Immature natural killer cell (primary cell): ENCODE measurements at places on chromosomes 1 and 21. TPM values are rescaled to one million over a fixed set of nuclear protein-coding genes. Genes with fewer than 3 reads are reported as not detected.

The SLC22A15 gene
- 1.2 TPM for polyA plus RNA-seq

DNA sequence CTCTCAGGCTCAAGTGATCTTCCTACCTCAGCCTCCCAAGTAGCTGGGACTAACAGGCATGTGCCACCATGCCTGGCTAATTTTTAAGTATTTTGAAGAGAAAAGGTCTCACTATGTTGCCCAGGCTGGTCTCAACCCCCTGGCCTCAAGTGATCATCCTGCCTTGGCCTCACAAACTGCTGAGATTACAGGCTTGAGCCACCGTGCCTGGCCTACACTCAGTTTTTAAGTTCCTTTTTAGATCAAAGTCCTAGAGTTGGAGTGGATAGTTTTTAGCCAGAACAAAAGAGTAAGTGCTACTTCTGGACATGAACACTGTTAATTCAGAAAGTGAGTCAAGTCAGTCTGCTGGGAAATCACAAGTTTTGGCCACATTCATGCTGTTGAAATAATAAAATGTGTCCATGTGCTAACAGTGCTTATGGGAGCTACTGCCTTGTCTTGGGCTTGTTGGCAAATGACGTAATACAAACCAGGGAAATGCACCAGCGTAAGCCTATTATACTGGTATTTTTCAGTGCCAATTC, 84.2 kb downstream of the NDUFS5 start:
- DNase-seq = no peak

DNA sequence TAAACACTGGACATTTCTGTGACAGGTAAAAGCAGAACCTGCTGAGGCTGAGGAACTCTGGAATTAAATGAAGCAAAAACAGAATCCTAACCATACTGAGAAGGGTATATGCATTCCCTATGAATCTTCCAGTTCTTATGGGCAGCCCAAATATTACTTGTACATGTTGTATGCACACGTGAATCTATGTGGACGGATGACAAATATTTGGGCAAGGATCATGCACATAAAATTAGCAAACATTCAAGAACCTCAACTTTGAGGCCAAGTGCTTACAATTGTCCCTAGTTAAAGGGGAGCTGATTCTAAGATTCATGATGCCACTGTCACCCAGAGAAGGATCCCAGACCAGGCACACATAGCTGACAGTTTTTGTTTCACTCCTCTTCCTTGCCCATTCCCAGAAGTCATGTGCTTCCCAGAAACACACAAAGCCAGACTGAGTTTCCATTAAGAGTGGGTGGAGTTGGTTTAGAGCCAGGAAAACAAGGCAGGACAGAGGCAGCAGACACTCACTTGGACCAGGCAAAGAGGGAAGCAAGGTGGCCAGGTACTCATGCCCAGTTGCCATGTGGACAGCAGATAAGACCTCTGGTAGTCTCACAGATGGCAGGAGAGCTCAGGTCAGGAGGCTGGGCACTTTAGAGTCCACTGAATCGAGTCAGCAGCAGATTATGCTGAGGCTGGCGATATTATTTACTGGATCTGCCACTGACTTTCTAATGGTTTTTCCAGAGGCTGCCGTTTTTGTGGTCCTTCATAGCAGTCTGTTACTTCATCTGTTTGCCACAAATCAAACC, 25.6 kb downstream of the AK2 start:
- DNase-seq = no peak

The MCL1 gene
- 73.0 TPM for polyA plus RNA-seq

GRCh38 chr1:234755449-234755863, 145.5 kb upstream of the IRF2BP2 start:
- DNase-seq = no peak

GRCh38 chr1:156744786-156745419, 4.0 kb upstream of the MRPL24 start:
- DNase-seq = no peak

- DNase-seq = no peak
Observed at GRCh38 chr1:164858096-164858632, 299.2 kb downstream of the PBX1 start.

GRCh38 chr21:38950435-38951094, 144.8 kb downstream of the ETS2 start:
- DNase-seq = no peak

The SIM2 gene
- polyA plus RNA-seq = not detected

DNA sequence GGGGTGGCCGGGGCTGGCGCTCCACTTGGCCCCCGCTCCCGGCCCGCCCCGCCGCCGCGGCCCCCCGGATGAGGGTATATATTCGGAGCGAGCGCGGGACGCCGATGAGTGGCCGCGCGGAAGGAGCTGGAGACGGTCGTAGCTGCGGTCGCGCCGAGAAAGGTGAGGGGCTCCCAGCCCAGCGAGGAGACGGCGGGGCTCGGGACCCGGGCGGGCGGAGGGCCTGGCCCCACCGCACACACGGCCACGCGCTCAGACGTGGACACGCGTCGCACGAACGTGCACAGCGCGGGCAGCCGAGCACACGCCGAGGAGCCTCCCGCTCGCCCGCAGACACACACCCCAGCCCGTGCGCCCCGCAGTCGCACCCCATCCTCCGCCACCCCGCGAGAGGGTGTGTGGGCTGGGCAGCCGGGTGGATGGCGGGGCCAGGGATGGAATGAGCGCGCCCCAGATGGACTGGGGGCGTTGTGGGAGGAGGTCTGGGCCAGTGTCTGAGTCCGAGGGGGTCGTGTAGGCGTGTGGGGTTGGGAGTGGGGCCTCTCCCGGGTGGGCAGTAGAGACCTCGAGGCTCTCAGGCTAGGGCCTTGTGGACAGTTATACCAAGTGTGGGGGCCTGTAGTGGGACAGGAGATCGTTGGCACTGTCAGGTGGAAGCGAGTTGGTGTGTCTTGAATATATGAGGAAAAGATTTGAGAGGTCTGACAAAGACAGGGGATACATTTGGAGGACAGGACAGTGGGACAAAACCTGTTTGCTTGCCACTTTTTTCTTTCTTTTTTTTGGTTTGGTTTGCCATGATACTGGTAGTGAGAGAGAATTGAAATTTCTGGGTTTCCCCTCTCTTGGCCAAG, at the start of gene UAP1:
UAP1 (plus strand) TSS at position 107 of the 854 bp plus-strand sequence. CDS start 4,347 bp downstream, outside the sequence.
- DNase-seq = no peak

The ADAMTSL4 gene
- polyA plus RNA-seq = not detected

The LRRC38 gene
- polyA plus RNA-seq = not detected

The SMCP gene
- not detected for polyA plus RNA-seq

The SPAG17 gene
- polyA plus RNA-seq = not detected
